M059J (cell line): ENCODE measurements at places on chromosomes 2 and 18. TPM values are rescaled to one million over a fixed set of nuclear protein-coding genes. Genes with fewer than 3 reads are reported as not detected.

DNA sequence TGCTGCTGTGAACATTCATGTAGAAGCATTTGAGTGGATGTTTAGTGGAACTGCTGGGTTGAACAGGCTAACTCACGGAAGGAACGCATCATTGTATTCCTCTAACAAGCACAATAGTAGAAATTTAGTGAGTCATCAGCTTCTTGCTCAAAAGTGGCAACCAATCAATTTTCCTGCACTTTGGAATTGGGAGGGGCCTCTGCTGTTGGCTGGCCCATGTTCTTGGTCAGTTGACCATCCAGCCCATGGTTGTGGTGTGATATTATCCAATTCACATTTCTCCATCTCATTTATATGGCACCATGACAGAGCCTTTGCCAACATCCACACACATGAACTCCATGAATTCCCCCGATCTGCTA is 95.0 kb downstream of the TNFRSF11A start:
- peak; percentile 81 for DNase-seq

- DNase-seq, result no peak
Observed at GRCh38 chr2:197809064-197809463, 4.7 kb downstream of the PLCL1 start.

DNA sequence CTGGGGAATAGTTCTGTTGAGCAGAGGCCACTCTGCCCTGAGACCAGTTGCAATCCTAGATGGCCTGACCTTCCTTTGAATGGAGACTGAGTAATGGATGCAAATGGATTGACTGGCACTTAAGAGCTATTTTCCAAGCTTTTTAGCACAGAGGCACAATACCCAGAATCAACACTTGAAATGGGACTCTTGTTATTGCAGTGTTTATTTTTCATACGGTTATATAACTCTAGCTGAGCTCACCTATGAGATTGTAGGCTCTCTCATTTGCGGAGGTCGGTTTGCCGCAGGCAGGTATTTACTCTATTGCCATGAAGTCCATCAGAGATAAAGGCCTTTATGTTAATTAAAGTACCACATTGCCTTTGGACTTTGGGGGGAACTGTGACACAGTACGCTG is 422.3 kb upstream of the CELF4 start:
- no peak for DNase-seq

DNA sequence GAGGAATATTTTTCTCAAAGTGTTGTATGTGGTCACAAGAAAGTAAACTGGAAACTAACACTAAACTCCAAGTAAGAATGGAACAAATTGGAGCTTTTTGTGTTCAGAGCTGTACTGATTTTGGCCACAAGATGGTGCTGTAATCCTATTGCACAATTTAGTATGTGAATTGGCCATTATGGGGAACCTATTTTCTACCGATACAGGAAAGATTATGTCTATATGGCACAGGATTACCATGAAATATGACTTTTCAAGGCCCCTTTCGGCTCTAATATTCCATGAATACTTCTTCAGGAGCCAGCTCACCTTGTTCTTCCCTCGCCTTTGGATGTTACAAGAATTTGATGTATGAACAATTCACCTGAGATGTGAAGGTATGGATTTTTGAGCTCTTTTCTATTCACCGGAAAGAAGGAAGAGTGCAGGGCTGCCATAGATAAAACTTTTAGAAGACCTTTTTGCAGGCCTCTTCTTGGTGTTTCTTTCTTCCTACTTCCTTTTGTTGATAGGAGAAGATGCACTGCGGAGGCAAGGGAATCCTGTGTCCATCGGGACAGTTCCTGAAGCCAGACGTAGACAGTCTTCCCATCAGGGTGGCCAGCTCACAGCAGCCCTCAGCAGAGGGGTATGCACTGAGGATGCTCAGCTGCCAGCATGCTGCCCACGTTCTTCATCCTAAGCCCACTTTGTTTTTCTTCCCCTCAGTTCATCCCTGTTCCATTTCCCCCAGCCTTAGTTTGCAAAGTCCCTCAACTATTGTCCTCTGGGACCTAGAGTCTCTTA is 13.3 kb downstream of the MRPL44 start:
- peak; percentile 55 for DNase-seq

DNA sequence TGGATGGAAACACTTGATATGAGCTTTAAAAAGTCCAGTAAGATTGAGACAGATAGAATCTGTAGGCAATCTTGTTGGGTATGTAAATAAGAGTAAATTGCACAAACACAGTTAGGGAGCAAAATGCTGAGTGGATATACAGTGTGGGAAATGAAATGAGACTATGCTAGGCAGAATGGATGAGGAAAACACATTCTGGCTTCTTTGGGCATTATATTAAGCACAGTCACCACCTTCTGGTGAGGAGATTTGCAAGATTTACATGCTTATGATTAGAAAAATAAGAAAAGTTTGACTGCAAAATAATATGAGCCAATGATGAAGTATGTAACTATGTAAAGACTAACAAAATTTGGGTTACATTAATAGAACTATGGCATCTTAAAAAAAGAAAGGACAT is 2165.0 kb upstream of the CELF4 start:
- no peak for DNase-seq

NT5C1B gene
- total RNA-seq, result not detected in 2 replicates

SERPINB10 gene
- total RNA-seq, result not detected in 2 replicates

DNA sequence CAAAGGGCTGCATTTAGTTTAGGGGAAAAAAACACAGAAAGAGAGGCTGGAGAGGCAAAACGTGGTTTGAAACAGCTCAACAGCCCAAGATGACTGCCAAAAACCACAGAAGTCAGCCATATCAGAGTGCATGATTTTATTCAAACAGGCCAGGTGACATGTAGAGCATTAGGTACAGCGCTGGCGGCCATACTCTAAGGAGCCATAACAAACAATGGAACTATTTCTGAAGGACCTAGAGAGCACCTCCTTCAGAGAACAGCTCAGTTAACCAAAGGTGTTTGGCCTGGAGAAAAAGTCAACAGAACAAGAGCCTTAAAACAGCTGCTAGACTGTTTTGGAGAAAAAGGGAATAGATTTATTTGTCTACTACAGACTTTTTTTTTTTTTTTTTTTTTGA is 2.6 kb downstream of the THADA start:
- DNase-seq, result no peak

BBS5 gene
- total RNA-seq, result 1.3 and 2.8 TPM in 2 replicates

DNA sequence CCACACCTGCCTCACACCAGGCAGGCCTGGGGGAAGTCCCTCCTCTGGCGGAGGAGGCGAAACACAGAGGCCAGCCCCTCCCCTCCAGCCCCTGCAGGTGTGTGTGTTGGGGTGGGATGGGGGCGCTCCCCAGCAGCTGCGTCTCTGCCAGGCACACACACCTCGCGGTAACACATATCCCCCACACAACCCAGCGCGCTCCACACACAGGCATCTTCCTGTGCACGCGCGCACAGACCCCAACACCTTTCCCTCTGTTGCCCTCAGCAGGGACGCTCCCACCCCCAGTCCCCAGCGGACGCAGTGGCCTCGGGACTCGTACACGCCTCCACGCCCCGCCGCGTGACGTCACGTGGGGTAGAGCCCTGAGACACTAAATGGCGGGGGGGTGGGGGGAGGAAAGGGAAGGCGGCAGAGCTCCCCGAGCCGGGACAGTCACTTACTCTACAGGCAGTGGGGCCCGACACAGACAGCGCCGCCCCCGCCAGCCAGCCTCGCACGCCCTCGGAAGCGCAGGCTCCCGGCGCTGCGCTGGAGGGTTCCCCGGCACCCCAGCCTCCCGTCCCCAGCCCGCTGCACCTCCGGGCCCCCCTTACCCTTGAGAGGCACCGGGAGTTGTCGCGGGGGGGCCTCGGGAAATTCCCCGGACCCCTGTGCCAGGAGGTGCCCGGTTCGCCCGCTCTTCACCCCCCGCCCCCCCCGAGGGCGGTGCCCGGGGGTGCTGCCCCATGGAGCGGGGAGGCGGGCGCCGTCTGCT is at the start of gene WNT10A:
Gene WNT10A (plus strand): TSS at position 751 of the 757 bp plus-strand sequence. CDS start 144 bp downstream, outside the sequence.
- DNase-seq, result no peak

CAVIN2 gene
- 0.64 TPM in 1 of 2 replicates, not detected in the other for total RNA-seq

GRCh38 chr2:226904592-226904991 is 68.7 kb downstream of the RHBDD1 start:
- no peak for DNase-seq

- DNase-seq, result no peak
Observed at GRCh38 chr2:143501106-143501676, 372.0 kb downstream of the ARHGAP15 start.
